ENCODE measurements at places on chromosomes 11 and 22. TPM values are rescaled to one million over a fixed set of nuclear protein-coding genes. Genes with fewer than 3 reads are reported as not detected.

NAALAD2 gene
- polyA plus RNA-seq = 1.2 TPM

DNA sequence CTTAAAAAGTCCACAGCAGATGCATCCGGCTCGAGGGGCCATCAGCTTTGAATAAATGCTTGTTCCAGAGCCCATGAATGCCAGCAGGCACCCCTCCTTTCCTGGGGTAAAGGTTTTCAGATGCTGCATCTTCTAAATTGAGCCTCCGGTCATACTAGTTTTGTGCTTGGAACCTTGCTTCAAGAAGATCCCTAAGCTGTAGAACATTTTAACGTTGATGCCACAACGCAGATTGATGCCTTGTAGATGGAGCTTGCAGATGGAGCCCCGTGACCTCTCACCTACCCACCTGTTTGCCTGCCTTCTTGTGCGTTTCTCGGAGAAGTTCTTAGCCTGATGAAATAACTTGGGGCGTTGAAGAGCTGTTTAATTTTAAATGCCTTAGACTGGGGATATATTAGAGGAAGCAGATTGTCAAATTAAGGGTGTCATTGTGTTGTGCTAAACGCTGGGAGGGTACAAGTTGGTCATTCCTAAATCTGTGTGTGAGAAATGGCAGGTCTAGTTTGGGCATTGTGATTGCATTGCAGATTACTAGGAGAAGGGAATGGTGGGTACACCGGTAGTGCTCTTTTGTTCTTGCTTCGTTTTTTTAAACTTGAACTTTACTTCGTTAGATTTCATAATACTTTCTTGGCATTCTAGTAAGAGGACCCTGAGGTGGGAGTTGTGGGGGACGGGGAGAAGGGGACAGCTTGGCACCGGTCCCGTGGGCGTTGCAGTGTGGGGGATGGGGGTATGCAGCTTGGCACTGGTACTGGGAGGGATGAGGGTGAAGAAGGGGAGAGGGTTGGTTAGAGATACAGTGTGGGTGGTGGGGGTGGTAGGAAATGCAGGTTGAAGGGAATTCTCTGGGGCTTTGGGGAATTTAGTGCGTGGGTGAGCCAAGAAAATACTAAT, 1.9 kb downstream of the NEAT1 start:
- peaks cover 7% of the 10 kb centered on the region for H3K36me3 ChIP-seq
- no peaks in the 10 kb centered on the region for H3K27me3 ChIP-seq
- DNase-seq = peak; percentile 87
- peaks cover 59% of the 10 kb centered on the region for H3K4me1 ChIP-seq
- H3K4me3 ChIP-seq = peak overlapping the region; percentile 96
- H3K27ac ChIP-seq = peak overlapping the region; percentile 100

GRCh38 chr11:73167363-73167954, 25.3 kb upstream of the FCHSD2 start:
- peaks cover 21% of the 10 kb centered on the region for H3K4me1 ChIP-seq
- DNase-seq = peak; percentile 38
- H3K27ac ChIP-seq = peak overlapping the region; percentile 66
- no peaks in the 10 kb centered on the region for H3K36me3 ChIP-seq
- no peak overlapping the region for H3K4me3 ChIP-seq
- H3K27me3 ChIP-seq = no peaks in the 10 kb centered on the region

ZNF214 gene
- 0.29 TPM for polyA plus RNA-seq

GRCh38 chr22:20088263-20088648, 8.2 kb downstream of the DGCR8 start:
- DNase-seq = peak; percentile 51
- no peaks in the 10 kb centered on the region for H3K27me3 ChIP-seq
- peaks cover 47% of the 10 kb centered on the region for H3K4me1 ChIP-seq
- no peak overlapping the region for H3K4me3 ChIP-seq

NPAS4 gene
- 0.11 TPM for polyA plus RNA-seq

DNA sequence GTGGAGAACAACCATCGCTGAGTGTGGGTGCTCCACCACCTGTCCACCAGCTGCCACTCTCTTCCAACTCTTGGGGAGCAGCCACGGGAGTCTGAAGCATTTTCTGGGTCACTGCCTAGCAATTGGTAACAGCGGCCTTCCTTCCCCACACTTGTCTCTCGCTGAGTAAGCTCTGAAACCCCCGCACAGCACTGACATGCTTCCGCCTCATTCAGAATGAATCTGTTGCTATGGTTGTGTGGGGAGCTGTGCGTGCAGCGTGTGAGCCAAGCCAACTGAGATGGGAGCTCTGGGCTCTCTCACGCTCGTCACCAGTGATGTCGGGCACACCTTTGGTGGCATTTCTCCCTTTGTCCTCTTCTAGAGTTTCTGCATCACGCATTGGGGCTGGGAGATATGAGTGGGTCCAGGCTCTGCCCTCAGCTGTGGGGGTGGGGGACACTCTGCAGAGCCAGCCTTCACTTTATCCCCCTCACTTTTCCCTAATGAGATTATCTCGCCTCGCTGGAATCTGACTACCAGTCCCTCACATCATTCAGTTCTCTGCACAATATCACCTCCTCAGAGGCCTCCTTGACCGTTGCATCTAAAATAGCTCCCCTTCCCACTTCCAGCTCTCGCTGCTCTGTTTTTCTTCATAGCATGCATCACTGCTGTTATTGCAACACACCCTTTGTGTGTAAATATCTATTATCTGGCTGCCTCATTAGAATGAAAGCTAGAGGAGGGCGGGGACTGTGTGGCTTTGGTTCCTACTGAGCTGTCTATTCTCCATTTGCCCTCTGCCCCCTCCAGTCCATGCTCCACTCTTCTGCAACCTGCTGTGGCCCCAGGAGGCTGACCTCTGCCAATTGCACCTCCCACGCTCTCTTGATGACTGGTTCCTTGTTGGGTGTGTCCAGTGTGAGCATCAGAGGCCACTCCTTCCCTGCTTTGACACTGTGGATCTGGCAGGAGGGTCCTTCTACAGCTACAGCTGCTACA, 569.9 kb upstream of the CADM1 start:
- H3K4me1 ChIP-seq = no peaks in the 10 kb centered on the region
- H3K4me3 ChIP-seq = no peak overlapping the region
- no peak overlapping the region for H3K27ac ChIP-seq
- no peaks in the 10 kb centered on the region for H3K27me3 ChIP-seq
- H3K36me3 ChIP-seq = no peaks in the 10 kb centered on the region
- DNase-seq = no peak

DNA sequence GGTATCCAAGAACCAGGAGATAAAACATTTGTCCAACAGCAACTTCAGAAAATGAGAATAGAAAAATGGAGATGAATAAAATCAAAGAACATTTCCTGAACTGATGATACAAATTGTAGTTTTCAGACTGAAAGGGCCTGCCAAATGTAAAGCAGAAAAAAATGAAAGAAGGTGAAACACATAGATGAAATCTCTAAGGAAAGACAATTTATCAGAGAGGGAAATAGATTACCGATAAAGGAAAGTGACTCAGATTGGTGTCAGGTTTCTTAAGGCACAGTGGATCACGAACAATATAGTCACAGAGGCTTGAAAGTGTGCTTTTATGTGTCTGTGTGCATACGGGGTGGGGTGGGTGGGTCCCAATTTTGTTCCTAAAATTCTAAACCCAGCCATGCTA, 4.1 kb upstream of the STT3A start:
- no peak overlapping the region for H3K27ac ChIP-seq
- peaks cover 12% of the 10 kb centered on the region for H3K36me3 ChIP-seq
- H3K27me3 ChIP-seq = no peaks in the 10 kb centered on the region

- H3K4me3 ChIP-seq = no peak overlapping the region
- H3K36me3 ChIP-seq = no peaks in the 10 kb centered on the region
- H3K27me3 ChIP-seq = no peaks in the 10 kb centered on the region
- H3K4me1 ChIP-seq = no peaks in the 10 kb centered on the region
- H3K27ac ChIP-seq = no peak overlapping the region
- no peak for DNase-seq
Observed at GRCh38 chr11:97224396-97224795, 834.6 kb downstream of the JRKL start.

CHST1 gene
- 1.1 TPM for polyA plus RNA-seq

- H3K27ac ChIP-seq = no peak overlapping the region
- H3K36me3 ChIP-seq = no peaks in the 10 kb centered on the region
- H3K4me1 ChIP-seq = no peaks in the 10 kb centered on the region
Observed at GRCh38 chr11:112274007-112274783, 13.5 kb upstream of the PLET1 start.

- no peaks in the 10 kb centered on the region for H3K27me3 ChIP-seq
- H3K27ac ChIP-seq = no peak overlapping the region
- no peak overlapping the region for H3K4me3 ChIP-seq
- no peaks in the 10 kb centered on the region for H3K36me3 ChIP-seq
- DNase-seq = no peak
Observed at GRCh38 chr22:22228921-22229320, 15.7 kb upstream of the VPREB1 start.

DNA sequence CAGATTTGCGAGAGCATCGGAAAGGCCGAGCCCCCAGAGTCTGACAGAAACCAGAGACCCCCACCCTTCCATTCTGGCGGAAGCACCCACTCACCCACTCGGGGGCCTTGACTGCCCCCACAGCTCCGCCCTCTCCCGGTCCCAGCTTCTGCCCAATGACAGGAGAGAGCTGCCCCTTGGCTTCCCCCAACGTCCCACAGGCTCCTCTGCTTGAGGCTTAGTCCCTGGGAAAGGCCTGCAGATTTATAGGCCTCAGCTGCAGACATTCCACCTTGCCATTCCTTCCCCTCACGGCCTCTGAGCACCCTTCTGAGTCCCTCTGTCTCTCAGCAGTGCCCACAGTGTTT, 125.0 kb upstream of the NCAM1 start:
- no peaks in the 10 kb centered on the region for H3K4me1 ChIP-seq
- no peak overlapping the region for H3K27ac ChIP-seq
- H3K36me3 ChIP-seq = no peaks in the 10 kb centered on the region
- no peak overlapping the region for H3K4me3 ChIP-seq
- H3K27me3 ChIP-seq = peaks cover 10% of the 10 kb centered on the region
- DNase-seq = no peak

DNA sequence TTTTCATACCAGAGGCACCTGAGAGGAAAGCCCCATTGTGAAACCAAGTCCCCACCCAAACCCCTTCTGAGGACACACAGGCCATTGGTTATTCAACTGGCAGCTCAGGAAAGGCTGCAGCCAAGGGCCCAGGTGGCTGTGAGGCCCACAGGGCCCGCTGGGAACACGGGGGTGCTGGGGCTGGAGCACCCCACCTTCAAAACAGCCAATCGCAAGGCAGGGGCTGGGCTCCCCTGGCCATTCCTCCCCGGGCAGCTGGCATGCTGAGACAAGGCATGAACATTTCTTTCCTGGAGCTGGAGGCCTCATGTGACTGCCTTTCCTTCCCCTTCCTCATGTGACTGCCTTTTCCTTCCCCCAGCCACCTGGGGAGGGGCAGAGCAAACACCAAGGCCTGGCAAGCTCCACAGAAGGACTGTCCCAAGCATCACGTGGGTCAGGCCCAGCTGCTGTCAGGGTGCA, 76.9 kb downstream of the PIWIL3 start:
- no peak for DNase-seq
- H3K36me3 ChIP-seq = no peaks in the 10 kb centered on the region
- H3K4me3 ChIP-seq = no peak overlapping the region
- H3K27me3 ChIP-seq = no peaks in the 10 kb centered on the region
- no peak overlapping the region for H3K27ac ChIP-seq

CCDC81 gene
- polyA plus RNA-seq = 0.46 TPM

GRCh38 chr11:84922212-84922805, 704.8 kb downstream of the DLG2 start:
- H3K4me3 ChIP-seq = peak overlapping the region; percentile 21
- no peaks in the 10 kb centered on the region for H3K36me3 ChIP-seq
- H3K27me3 ChIP-seq = no peaks in the 10 kb centered on the region
- H3K27ac ChIP-seq = no peak overlapping the region
- peaks cover 18% of the 10 kb centered on the region for H3K4me1 ChIP-seq

DNA sequence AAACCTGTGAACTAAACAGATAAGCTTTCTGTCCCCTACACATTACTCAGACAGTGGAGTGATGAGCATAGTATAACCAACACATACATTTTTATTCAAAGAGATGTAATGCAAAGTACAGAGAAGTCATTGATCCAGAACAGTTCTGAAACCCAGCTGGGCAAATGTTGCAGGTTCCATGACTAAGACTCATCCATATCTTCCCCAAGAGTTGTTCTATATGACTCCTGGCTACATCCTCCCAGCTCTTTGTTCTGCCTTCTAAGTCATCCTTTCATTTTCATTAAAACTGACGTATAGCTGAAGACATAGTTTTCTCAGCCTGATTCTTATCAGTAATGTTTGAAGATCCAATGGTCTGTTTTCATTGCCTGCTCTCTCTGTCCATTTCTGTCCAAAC, 47.3 kb downstream of the PLAAT5 start:
- H3K27ac ChIP-seq = no peak overlapping the region
- no peak overlapping the region for H3K4me3 ChIP-seq
- H3K4me1 ChIP-seq = no peaks in the 10 kb centered on the region
- H3K36me3 ChIP-seq = no peaks in the 10 kb centered on the region

GRCh38 chr11:65072631-65072966, 11.2 kb downstream of the CDCA5 start:
- H3K4me3 ChIP-seq = no peak overlapping the region
- H3K36me3 ChIP-seq = no peaks in the 10 kb centered on the region
- H3K4me1 ChIP-seq = no peaks in the 10 kb centered on the region
- DNase-seq = no peak

- no peak overlapping the region for H3K4me3 ChIP-seq
- DNase-seq = no peak
- peaks cover 5% of the 10 kb centered on the region for H3K4me1 ChIP-seq
- peak overlapping the region; percentile 73 for H3K27ac ChIP-seq
- peaks cover 15% of the 10 kb centered on the region for H3K36me3 ChIP-seq
Observed at GRCh38 chr11:82883853-82884252, 16.4 kb downstream of the PRCP start.

GRCh38 chr11:10688401-10688800, 5.2 kb downstream of the IRAG1 start:
- H3K36me3 ChIP-seq = no peaks in the 10 kb centered on the region
- DNase-seq = no peak
- H3K4me3 ChIP-seq = no peak overlapping the region

GRCh38 chr11:64511966-64512365, 79.1 kb upstream of the SLC22A12 start:
- no peak for DNase-seq
- H3K27ac ChIP-seq = no peak overlapping the region
- no peaks in the 10 kb centered on the region for H3K4me1 ChIP-seq
- H3K27me3 ChIP-seq = peaks cover 5% of the 10 kb centered on the region

DNA sequence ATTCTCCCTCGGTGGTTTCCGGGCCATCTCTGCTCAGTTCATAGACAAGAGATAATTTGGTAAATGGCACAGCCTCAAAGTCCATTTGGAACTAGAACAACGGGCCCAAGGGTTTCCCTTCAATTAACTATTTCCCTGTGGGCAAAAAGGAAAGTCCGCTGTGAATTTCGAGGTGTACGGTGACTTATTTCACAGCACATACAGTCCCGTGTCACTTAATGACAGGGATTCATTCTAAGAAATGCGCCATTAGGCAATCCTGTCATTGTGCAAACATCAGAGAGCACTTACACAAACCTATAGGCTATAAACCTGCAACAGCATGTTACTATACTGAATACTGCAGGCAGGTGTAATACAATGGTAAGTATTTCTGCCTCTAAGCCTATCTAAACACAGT, 551.6 kb downstream of the OPCML start:
- H3K4me1 ChIP-seq = no peaks in the 10 kb centered on the region
- H3K36me3 ChIP-seq = no peaks in the 10 kb centered on the region
- H3K4me3 ChIP-seq = no peak overlapping the region

TRIM49 gene
- polyA plus RNA-seq = not detected

Data from spleen (tissue), 13 donors.